ENCODE measurements at places on chromosomes 11 and 22.

DNA sequence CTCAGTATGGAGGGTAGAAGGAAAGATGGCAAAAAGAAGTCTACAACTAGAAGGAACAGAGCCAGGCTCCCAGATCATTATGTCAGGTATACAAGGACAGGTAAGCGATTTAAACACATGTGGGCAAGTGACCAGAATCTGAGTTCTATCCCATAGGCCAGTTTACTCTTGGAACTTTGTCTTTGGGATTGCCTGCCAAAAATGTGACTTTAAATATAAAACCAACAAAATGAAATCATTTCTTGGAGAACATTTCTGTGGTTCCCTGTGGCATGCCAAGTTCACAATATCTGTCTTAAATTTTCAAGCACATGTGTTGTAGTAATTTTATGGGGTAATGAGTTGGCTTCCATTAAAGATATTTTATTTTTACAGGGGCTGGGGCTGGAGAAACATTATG is 141.0 kb downstream of the SLC17A6 start:
- DNase-seq, result no peak

- DNase-seq, result no peak
Observed at GRCh38 chr22:19905347-19906276, 36.0 kb upstream of the COMT start.

GRCh38 chr11:13242564-13242963 is 35.0 kb upstream of the BMAL1 start:
- no peak for DNase-seq

GRCh38 chr11:14643697-14644225 is at the start of gene PDE3B:
TSS of gene PDE3B (plus strand) at chr11:14643804. CDS start at chr11:14644076, 272 bp downstream.
- peak; percentile 54 for DNase-seq

GRCh38 chr11:47061429-47062178 is 115.1 kb downstream of the ARFGAP2 start:
- no peak for DNase-seq

GRCh38 chr11:121892131-121892681 is 223.8 kb downstream of the BLID start:
- peak; percentile 77 for DNase-seq

GRCh38 chr11:104918113-104918824 is 20.0 kb upstream of the CASP12 start:
- no peak for DNase-seq

DNA sequence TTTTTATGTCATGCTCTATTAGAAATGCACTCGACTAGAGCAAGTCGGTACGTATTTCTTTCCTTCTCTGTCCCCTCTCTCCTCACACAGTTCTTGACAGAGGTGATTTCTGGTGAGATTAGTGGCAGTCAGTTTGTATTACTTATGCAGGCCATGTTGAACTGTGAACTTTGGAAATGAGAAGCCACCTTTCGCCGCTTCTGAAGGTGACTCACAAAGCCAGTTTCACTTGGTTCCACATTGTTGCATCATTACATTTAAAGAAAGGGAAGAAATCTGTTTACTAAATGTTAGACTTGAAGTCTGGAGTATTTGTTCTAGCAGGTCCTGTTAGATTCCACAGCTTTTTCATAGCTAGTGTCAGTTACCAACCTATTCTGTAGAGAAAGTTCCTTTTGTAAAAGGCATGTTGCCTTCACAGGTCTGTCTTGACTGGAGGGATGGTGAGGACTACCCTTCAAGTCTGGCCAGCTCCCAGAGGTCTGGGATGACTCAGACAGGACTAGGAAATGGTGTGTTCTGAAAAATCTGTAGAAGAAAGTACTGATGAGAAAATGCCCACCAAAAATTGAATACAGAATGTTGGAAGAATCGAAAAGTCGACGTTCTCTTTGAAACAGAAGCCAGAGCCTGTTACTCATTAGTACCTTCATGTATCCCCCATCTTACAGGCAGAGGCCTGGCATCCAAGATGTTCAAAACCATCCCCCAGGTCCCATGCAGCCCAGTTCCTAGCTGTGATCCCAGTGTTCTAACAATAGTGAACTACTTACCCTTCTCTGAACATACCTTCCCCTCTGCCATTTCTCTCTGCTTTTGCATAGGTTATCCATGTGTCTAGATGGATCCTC is 181.4 kb downstream of the DBX1 start:
- no peak for DNase-seq

DNA sequence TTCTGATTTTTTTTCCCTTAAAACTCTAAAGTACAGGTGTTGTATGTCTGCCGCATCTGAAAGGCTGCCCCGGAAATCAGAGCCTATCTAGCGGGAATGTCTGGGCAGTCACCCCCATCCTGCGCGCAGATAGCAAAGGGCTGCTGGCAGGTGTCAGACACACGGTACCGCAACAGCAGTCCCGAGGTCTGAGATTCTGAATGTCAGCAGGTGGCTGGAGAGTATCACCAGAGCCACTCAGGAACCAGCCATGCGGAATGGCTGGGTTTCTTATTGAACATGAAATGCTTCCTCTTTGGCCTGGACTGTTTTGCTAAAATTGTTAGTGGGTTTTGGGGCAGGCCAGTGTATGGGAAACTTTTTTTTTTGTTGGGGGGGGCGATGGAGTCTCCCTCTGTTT is 53.3 kb downstream of the CERK start:
- no peak for DNase-seq

GRCh38 chr22:30665786-30666185 is 1.9 kb downstream of the DUSP18 start:
- no peak for DNase-seq

DNA sequence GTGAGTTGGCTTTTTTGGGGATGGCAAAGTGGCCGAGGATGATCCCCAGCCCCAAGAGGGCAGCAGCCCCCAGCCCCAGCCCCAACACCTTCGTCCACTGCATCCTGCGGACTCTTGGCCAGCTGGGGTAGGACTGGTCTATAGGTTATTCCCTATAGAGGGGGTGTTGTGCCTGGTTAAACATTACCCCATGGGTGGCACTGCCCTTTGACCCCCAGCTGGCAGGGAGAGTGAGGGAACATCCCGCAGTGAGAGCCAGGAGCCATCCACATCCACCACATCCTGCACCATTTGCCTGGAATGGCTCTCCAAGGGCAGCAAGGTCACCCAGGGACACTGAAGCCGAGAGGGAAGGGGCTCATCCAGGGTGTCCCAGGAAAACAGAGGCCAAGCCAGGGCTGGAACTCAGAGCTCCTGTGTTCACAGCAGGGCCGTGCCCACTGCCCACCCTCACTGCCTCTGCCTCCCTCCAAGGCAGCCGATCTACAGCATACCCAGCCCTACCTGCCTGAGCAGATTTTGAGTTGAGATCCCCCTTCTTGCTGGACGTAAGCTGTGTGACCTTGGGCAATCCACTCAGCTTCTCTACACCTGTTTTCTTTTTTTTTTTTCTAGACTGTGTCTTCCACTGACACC is at the start of gene NAALADL1:
Gene NAALADL1, minus strand, starts transcription at position 135 of the 636 bp plus-strand sequence. Its CDS starts 32 bp downstream, at position 103.
- no peak for DNase-seq
